ENCODE measurements at places on chromosomes 4 and X. TPM values are rescaled to one million over a fixed set of nuclear protein-coding genes. Genes with fewer than 3 reads are reported as not detected.
A peak's percentile ranks its signal among the peaks of the same experiment; 100 is the strongest.

DNA sequence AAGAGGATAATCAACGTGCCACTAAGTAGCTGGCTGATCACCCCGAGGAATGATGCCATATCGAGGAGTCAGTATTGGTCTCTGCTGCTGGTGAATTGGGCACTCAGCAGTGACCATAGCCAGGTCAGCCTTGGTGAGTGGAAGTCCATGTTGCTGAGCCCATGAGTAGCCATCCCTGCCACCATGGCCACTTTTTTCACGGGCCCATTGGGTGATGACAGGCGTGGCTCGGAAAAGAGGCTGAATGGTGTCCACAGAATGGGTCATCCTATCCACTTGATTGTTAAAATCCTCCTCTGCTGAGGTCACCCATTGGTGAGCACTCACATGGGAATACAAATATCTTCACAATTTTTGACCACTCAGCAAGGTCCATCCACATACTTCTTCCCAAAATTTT is 114.4 kb downstream of the UBE2NL start:
- no peak for DNase-seq

DNA sequence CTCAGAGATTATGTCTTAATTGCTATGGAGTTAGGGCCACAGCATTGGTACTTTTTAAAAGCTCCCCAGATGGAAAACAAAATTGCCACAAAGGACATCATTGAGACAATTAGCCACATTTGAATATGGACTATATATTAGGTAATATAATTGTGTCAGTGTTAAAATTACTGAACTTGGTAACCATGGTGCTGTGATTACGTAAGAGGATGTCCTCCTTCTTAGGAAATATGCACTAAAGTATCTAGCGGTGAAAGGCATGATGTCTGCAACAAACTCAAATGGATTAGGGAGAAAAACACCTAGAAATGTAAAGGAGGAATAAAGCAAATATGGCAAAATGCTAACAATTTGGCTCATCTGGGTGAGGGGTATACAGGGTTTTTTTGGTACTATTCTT is 89.9 kb upstream of the PAK3 start:
- DNase-seq = no peak

Gene CT45A3
- total RNA-seq = not detected

Gene GDPD2
- not detected for total RNA-seq

DNA sequence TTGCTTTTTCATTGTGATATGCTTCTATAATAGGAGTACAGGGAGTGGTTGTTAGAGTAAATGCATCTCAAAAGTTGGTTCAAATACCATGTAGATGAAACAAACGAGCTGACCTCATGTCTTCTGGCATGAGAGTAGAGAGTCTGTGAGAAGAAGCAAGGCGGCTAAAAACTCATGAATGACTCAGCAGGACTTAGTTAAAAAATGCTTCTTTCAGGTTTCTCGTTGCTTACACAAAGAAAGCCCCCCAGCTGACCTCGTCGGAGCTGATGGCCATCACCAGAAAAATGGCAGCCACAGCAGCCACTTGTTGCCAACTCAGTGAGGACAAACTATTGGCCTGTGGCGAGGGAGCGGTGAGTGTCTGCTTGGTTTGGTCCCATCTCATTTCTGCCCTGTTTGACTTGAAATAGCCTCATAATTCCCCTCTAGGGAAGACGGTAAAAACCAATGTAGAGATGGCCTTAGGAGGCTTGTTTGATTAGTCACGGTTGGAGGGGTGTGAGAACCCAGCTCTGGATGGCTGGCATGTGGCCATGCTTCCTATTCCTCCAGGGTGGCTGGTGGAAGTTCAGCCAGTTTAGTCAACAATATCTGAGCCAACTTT is 14.5 kb downstream of the AFP start:
- DNase-seq = no peak

DNA sequence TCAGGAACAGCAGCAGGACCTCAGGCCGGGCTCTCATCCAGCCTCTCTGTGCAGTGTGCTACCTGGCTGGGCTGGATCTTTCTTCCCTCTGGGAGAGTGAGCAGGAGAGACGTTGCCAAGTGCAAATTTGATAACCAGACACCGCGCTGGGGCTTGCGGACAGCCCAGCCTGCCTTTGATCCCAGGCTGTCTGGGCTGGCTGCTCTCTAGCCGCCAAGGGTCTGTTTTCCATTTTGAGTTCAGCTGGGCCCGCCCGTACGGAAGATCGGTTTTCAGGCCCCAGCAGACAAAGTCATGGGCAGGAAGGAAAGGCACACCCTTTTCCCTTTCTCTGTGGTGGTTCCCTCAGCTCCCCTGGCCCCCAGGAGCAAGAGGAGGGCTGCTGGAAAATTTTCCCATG is 90.2 kb downstream of the CPZ start:
- no peak for DNase-seq

Gene SNCA
- total RNA-seq = 0.49 TPM

Gene KIT
- 0.22 TPM for total RNA-seq

DNA sequence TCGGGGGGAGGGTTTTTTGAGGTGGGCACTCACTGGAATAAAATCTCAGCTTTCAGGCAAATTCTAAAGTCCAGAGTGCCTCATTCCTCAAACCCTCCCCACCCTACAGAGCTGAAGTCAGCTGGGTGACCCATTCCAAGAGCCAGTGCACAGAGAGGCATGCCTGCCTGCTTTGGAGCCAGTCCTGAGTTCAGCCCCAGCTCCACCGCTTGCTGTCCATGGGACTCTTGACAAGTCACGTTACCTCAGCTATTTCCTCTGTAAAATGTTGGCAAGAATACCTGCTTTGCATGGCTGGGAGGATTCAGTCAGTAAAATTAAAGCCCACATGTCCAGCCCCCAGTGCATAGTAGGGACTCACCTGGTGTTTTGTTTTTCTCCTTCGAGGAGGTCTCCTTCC is 125.9 kb upstream of the PJA1 start:
- no peak for DNase-seq

DNA sequence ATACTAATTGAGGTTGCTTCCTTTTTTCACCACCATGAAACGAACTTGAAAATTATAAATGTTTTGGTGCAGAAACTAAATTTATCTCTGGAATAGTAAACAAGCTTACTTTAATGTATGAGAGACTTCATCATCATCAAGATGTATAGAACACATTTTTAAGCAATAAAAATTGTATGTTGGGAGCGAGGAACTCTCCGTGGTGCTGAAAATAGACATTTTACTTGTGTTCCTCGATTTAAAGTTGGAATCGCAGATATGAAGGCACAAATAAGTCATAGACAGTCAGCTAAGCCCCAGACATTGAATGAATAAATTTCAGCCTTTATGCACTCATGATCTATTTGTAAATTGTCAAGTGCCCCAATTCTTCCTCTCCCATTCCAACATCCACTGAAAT is 310.7 kb downstream of the STK32B start:
- DNase-seq = no peak

- DNase-seq = no peak
Observed at GRCh38 chrX:10603612-10604011, 16.8 kb downstream of the MID1 start.

DNA sequence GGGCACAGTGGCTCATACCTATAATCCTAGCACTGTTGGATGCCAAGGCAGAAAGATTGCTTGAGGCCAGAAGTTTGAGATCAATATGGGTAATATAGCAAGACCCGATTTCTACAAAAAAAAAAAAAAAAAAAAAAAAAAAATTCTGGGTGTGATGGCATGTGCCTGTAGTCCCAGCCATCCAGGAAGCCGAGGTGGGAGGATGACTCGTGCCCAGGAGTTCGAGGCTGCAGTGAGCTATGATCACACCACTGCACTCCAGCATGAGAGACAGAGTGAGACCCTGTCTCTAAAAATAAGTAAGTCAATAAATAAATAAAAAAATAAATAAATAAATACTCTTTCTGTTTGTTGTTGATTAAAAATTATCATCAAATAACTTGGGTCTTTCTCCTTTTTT is 62.4 kb upstream of the BMPR1B start:
- no peak for DNase-seq

DNA sequence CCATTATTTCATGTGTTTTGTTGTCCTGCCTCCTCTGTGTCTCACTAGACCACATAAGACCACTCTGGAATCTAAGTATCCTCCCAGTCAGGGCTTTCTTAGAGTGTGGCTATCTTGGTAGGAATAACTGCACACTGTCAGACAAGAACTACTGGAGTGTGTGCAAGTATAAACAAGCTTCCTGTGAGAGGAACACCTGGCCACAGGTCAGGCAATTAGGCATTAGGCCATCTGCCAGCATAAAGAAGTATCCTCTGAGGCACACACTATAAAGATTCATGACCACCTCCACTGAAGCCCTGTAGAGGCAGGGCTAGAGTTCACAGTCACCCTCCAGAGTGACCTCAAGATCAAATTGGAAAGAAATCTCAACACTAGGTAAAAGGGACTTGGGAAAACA is 507.0 kb upstream of the PABPC4L start:
- no peak for DNase-seq

Gene FOXR2
- total RNA-seq = not detected

DNA sequence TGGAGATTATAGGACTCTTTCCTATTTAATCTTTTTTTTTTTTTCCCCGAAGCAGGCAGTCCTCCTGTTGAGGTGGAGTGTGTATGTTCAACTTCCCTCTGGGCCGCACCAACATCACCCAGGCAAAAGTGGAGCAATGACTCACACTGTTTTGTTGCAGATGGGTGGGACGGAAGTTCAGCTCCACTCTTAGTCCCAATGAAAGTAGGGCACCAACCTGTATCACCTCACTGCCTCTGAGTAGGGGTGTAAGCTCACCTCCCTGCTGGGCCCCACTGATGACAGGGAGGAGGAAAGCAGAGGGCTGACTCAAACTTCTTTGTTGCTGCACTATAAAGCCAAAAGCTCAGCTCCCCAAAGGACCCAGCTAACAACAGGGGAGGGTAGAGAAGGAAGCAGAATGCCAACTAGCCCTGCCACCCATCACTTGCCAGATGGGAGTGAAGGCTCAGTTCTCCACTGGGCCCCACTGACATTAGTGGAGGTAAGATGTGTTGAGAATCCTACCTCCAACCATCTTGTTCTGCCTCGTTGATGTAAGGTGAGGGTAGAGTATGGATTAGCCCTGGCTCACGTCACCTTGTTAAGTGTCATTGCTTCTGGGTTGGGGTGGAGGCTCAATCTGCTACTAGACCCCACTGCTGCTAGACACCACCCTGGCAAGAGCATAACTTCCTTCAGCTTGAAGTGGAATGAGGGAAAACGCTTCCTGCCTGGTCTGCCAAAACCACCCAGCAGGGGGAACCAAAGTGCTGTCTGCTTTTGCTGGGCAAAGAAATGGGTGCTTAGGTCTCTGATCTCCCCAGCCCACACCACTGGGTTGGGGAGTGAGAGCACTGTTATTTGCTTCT is 14.1 kb downstream of the RPS6KA3 start:
- peak; percentile 48 for DNase-seq

GRCh38 chr4:18441203-18441590 is 419.6 kb upstream of the LCORL start:
- no peak for DNase-seq

- no peak for DNase-seq
Observed at GRCh38 chrX:123859409-123859845, 426 bp upstream of the XIAP start.

Gene RAI2
- 2.2 TPM for total RNA-seq

GRCh38 chrX:132837126-132837525 is 121.3 kb downstream of the HS6ST2 start:
- DNase-seq = no peak

DNA sequence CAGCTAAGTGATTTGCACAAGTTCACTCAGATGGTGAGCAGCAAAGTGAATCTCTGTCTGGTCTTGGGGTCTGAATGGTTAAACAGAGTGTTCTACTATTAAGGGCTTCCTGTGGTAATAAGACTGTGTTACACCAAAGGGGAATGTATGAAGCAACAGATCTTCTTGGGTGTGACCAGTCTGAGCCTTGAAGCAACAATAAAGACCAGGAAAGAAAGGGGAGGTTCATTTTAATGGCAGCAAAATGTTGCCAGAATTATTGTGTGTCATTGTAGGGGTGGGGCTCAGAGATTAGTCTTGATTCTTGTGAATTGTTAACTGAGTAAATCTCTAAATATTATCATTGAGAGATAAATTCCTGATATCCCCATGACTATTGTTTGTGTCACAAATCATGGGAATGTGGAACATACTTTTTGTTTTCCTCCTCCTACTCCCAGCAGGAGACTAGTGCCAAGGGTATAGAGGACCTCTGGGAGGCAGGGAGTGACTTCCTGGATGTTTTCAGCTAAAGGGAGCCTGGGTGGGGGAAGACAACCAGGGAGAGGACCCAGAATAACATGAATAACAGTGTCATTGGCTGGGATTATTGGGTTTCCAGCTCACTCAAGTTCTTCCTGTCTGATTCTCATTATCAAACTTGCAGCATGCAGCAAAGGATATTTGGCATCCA is 141.4 kb upstream of the PAK3 start:
- DNase-seq = no peak

DNA sequence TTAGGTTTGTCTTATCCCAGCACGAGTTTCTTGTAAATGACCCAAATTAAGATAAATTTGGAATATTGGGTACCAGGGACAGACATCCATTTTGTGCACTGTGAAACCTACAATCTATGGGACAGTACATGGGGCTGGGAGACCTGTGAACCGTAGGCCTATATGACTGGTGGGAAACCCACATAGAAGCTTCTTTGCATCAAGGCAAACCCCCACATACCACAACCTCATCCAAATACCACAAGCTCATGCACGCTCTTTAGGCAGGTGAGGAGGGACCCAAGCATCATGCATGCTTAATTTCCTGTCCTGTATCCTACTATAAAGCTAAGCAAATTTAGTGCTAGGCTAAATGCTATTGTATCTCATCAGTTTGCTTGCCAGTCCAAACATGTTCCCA is 47.8 kb downstream of the NIPAL1 start:
- DNase-seq = no peak

DNA sequence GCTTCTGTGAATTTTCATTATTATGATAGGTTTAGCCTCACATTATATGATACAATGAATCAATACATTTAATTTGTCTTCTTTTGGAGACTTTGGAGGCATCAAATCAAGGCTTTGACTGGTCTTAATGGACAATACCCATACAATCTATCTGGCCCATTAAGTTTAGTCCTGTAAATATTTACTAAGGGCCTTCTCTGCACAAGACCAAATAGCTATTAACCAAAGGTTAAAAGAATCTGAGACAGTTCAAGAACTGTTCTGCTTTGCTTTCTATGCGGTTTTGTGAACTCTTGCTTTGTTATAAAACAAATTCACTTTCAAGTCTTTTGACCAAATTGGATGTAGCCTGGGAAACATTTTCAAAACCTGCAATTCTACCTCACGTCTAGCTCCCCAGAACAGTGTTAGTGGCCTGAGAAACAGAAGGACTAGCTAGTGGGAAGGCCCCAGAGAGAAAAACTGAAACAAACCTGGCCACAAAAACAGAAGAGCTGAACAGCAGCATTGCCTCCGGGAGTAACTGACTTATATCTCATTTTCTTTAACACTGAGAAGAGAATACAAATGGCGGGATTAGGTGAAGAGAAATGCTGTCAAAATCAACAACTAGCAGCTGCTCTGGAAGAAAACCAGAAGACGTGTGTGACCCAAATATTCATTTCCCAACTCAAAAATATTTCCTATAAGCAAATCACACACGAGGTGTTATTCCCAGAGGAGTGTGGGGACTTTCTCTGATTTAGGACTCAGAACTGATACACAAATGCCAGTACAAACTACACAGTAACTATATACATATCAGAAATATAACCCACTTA is 548 bp downstream of the TLR1 start:
- DNase-seq = no peak

- no peak for DNase-seq
Observed at GRCh38 chrX:362937-363620, 23.6 kb downstream of the PPP2R3B start.
